ENCODE measurements at places on chromosomes 2 and 18. TPM values are rescaled to one million over a fixed set of nuclear protein-coding genes. Genes with fewer than 3 reads are reported as not detected.

The ARHGAP28 gene
- not detected for total RNA-seq

DNA sequence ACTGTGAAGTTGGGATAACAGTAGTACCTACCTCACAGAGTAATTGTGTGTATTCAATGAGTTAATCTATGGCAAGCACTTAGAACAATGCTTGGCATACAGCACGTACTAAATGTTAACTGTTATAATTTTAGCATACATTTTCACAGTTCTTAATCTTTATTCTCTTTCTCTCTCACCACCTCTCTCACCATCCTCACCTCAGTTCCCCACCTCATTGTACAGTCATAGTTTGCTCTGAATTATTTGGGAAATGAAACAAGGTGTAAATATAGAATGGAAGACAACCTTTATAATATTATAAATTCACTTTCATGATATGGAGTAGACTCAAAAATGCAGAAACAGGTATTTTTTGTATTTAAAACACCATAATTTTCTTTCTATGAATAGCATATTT is 40.0 kb upstream of the DNAH7 start:
- H3K4me1 ChIP-seq = peaks cover 30% of the 10 kb centered on the region
- DNase-seq = no peak
- H3K36me3 ChIP-seq = no peaks in the 10 kb centered on the region
- H3K27ac ChIP-seq = no peak overlapping the region

DNA sequence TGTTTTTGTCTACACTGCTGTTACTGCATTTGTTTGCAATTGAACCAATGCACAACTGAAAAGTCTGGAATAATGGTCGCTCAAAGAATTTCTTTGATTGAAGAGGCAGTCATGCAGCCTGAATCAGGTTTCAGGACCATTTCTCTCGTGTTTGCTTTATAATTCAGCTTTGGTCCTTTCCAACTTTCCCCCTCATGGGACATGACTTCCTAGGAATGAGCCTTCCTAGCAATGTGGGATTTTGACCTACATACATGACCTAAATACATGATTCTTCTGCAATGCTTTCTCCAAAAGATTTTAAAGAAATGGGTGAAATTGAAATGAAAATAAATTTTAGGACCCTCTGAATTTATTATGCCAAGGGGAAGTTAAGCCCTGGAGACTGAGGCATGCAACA is 197.4 kb downstream of the MREG start:
- H3K27ac ChIP-seq = no peak overlapping the region
- H3K4me1 ChIP-seq = peaks cover 12% of the 10 kb centered on the region
- H3K4me3 ChIP-seq = no peak overlapping the region
- DNase-seq = no peak
- peaks cover 10% of the 10 kb centered on the region for H3K27me3 ChIP-seq

DNA sequence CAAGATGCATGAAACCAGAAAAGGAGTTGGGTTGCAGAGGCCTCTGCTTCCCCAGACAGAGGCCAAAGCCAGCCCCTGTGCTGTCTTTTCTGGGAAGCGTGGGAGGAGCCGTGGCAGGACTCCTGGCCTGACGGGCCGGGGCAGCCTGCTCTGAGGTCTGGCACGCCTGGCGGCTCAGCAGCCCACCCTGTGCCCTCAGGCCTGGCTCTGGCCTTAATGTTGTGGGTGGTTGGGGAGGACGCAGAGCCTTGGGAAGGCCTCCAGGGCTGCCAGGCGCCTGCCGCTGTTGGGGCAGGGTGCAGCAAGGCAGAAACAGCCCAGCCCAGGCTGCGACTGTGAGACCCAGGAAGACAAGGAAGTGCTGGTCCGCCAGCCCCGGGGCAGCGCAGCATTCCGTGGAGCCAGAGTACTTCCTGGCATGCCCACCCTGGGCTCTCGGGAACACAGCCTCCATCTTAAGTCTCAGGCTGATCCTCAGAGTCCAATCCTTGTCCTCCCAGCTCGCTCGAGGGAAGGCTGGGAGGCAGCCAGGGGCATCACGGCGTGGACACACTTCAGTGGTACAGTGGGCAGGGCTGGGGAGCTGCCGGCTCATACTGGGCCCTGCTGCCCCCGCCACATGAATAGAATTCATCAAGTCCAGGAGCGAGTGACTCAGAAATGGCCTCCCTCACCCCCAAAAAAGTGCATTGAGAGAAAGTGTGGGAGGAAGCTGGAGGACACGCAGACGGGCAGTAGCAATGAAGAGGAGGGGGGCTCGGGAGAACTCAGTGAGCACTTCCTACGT is 72.6 kb downstream of the EMX1 start:
- no peaks in the 10 kb centered on the region for H3K27me3 ChIP-seq
- H3K36me3 ChIP-seq = no peaks in the 10 kb centered on the region
- H3K4me1 ChIP-seq = no peaks in the 10 kb centered on the region
- DNase-seq = no peak
- H3K4me3 ChIP-seq = no peak overlapping the region
- no peak overlapping the region for H3K27ac ChIP-seq
